ENCODE measurements at places on chromosomes 5 and 9.
A peak's percentile ranks its signal among the peaks of the same experiment; 100 is the strongest.

DNA sequence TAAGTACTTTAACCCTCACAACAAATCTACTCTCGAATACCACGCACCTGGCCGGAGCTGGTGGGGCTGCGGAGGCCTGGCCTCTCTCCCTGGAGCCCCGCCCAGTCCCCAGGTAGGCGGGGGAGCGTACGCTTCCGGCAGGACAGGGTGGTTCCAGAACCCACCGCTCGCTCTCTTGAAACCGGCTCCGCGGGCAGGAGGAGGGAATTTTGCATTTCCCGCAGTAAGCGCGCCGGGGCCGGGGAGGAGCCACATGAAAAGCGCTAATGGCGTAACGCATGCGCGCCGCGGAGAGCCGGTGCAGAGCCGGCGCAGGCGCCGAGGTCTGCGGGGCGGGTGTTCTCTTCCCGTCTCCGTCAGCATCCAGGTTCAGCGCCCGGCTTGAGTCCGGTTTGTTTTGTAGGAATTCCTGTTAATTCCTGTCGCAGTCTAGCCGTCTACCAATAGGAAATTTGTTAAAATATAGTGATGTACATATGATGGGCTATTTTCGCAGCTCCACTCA lies 20.8 kb downstream of the CAVIN4 start:
- peak; percentile 89 for DNase-seq

DNA sequence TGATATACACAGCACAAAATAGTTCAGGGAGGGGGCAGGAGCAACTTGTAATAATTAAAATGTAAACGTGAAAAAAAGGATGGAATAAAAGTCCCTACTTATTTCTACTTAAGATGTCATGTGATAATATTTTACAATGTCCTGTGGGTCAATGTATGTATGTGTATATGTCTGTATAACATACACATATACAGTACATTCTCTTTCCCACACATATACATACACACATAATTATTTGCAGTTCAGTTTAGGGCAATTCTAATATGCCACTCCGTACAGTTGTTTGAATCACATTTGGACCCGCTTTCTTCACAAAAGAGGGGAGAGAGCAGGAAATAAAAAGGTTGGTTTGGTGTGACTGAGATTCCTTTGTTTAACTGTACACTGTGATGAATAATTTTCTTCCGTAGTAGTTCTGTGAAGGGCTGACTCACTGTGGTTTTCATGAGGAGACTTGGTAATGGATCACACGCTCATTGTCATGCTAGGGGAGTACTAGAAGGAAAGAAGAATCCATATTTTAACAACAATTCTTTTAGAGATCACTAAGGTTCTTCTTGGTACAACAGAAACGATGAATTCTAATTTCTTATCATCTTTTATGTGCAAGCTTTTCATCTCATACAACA lies 26.2 kb upstream of the ACOT12 start:
- no peak for DNase-seq

GRCh38 chr5:135373736-135374515 lies 25.1 kb downstream of the MACROH2A1 start:
- no peak for DNase-seq

- no peak for DNase-seq
Observed at GRCh38 chr5:126438267-126438666, 15.1 kb downstream of the GRAMD2B start.

DNA sequence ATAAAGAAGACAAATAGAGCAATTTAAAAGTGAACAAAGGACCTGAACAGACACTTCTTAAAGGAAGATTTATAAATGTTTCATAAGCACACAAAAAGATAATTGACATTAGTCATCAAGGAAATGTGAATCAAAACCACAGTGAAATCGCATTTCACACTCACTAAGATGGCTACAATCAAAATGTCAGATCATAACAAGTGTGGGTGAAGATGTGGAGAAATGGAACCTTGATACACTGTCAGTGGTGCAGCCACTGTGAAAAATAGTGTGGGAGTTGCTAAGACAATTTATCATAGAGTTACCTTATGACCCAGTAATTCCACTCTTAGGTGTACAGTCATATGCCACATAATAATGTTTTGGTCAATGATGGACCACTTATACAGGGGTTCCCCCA lies 54.5 kb upstream of the HTR4 start:
- DNase-seq = no peak

- DNase-seq = no peak
Observed at GRCh38 chr9:109167716-109168115, 667 bp upstream of the FRRS1L start.

DNA sequence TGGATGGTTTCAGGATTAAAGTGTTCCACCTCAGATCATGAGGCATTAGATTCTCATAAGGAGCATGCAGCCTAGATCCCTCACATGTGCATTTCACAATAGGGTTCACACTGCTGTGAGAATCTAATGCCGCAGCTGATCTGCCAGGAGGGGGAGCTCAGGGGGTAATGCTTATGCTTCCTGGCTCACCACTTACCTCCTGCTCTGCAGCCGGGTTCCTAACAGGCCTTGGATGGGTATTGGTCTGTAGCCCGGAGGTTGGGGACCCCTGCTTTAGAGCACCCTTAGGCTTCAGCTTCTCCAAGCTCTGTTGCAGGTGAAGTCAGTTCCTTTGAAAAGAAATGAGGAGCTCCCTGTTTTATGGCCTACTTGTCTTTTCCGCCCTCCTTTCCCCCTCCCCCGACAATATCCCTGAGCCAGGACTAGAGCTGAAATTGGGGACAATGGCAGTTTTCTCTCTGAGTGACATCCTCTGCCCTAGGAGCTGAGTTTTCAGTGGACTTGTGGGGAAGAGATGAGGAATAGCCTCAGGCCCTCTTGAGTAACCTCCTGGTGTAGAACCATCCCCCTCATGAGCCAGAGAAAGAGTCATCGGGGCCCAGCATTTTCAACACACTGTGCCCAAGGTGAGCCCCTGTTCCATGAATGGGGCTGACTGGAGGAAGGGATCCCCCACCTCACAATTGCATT lies 16.2 kb upstream of the MAT2B start:
- DNase-seq = no peak

GRCh38 chr9:114829574-114830440 lies 24.0 kb upstream of the TNFSF15 start:
- no peak for DNase-seq

DNA sequence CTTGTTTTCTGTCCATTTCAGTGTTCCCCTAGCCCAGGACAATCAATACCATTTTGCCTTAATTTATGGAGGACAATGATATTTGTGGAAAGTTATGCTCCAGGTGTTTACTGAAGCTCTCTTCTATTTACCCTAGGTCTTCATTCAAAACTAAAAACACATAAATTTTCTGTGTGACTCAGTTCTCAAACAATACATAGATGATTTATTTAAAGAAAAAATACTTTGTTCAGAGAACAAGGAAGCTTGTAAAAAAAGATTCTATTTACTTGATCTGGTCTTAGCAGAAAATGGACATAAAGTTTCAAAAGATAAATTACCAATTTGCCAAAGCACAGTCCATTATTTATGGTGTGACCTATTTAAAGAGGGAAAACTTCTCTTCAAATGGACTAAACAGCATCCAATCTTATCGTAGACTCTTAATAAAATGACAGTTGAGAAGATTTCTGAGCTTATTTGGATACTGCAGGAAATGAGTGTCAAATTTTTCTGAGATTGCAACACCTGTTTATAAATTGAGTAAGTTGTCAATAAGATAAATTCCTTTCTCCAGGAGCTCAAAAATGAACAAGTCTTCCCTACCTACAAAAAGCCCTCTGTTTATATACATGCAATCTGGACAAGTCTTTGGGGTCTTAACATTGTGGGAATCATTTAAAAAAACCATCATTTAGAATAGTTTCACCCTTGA lies 627.2 kb downstream of the PSAT1 start:
- no peak for DNase-seq

DNA sequence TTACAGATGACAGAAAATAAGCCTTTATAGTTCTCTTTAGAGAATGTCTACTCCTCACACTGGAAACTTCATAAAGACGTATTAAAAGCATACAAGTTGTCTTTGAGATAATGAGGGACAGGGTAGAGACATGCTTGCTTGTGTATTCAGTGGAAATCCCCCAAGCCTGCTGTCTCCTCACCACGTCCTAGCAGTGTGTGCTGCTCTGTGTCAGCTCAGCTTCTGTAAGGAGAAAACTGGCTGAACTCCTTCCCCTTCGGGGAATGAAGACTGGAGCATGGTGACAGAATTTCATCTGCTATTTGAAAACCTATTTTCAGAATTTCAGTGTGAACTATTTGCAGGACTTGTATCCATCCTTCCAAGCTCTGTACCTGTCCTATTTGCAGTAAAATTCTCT lies 9.4 kb downstream of the OR2V2 start:
- no peak for DNase-seq

GRCh38 chr5:5179597-5179996 lies 39.5 kb downstream of the ADAMTS16 start:
- no peak for DNase-seq

- no peak for DNase-seq
Observed at GRCh38 chr5:163619273-163619934, 114.0 kb downstream of the MAT2B start.

DNA sequence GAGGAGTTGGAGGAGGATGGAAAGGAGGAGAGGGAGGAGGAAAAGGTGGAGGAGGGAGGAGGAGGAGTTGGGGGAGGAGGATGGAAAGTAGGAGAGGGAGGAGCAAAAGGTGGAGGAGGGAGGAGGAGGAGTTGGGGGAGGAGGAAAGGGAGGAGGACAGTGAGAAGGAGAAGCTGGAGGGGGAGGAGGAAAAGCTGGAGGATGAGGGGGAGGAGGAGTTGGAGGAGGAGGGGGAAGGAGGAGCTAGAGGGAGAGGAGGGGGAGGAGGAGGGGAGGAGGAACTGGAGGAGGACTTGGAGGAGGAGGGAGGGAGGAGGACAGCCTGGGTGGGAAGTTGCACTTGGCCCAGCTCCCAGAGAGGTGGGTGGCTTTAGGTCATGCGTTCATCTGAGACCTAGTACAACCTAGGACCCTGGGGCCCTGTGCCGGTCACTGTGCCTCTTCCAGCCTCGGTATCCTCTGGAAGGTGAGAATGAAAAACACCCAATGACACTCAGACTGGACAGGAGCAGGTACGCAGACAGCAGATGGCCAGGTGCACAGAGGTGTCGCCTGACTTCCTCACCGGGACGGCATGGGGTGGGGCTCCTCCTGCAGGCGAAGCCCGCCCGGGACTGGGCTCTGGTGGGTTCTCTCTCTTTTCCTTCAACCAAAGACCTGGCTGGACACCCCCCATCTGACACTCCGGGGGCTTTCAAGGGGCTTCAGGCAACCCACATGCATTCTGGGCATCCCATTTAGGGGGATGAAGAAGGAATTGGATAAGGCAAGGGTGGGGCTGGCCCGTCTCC lies 12.2 kb upstream of the SLC2A6 start:
- DNase-seq = peak; percentile 51

- no peak for DNase-seq
Observed at GRCh38 chr9:128193469-128194096, 2.2 kb upstream of the CIZ1 start.

DNA sequence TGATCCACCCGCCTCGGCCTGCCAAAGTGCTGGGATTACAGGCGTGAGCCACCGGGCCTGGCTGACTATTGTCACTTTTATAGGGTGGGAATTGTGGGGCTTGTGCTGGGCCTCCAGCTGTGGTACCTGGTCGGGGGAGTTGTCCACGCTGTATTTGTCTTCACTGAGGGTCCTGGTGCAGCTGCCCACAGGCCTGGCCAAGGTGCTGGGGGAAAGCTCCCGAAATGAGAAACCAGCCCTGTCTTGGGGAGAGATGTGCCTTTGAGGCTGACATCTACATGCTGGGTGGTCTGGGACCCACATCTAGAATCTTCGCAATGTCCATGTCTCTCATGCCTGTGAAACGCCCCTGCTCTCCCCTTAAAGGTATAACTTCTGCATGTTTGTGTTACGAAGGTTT lies 2.6 kb downstream of the EXOC3 start:
- DNase-seq = no peak

DNA sequence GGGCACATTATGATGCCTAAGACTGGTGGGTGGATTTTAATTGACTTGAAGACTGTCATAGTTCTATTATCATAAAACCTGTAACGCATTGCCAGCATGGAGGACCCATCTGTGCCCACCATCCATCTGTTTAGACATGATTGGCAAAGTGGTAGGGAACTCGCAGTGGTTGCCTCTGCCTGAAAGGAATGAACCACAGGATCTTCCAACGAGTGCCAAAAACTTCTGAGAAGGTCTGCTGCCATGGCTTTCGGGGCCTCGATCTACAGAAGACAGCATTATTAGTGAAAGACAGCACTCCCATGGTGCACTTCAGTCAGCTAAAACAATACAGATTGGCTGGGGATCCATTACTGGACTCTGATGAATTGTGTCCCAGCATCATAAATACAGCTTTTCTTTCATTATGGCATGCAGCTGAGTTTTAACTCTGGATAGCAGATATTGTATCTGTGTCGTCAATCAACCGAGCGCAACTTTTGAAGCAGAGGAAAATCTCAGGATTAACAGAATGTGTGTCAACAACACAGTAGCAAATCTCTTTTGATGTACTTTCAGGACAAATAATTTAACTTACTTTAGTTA lies 74.3 kb downstream of the ZDHHC21 start:
- DNase-seq = no peak

DNA sequence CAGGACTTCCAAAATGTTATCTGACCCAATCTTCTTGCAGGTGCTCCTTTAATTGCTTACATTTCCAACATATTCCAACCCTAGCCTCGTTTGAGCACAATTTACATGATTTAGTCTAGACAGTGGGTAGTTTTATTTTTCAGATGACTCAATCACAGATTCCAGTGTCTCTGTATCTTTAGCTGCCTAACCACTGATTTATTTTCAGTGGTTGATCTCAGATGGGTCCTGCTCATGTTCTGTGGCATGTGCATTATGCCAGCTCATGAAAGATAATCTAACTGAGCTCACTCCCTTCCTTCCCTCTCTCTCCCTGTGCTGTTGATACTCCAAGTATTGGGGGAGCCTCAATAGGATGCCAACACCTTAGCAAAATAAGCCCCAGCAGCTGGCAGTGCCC lies 106.1 kb upstream of the ICE1 start:
- DNase-seq = no peak

DNA sequence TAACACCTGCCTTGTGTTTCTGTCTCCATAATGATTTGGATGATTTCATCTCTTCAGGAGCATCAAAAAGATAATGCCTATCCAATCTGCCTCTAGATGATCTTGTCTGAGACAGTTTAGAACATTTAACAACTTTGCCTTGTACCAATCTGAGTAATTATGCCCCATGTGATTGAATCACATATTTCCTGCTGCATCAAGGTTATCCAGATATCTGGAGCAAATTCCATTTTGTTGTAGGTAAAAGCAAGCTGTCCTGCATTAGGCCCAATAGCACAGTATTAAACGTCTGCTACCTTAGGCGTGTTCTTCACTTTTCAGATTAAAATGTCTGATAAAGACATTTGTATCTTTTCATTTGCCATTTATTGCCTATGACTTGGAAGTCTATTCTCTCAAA lies 54.1 kb upstream of the MARCHF11 start:
- no peak for DNase-seq

GRCh38 chr9:133023117-133023890 lies 7.5 kb upstream of the GTF3C5 start:
- DNase-seq = peak; percentile 35

GRCh38 chr9:104099630-104100029 lies 5.5 kb downstream of the SMC2 start:
- DNase-seq = no peak

All from lung (tissue), 17 donors.